ENCODE measurements at places on chromosomes 12 and 14.

GRCh38 chr14:96272777-96273473 lies 16.9 kb downstream of the BDKRB1 start:
- DNase-seq, result no peak

- no peak for DNase-seq
Observed at GRCh38 chr14:53640695-53641094, 315.9 kb downstream of the BMP4 start.

DNA sequence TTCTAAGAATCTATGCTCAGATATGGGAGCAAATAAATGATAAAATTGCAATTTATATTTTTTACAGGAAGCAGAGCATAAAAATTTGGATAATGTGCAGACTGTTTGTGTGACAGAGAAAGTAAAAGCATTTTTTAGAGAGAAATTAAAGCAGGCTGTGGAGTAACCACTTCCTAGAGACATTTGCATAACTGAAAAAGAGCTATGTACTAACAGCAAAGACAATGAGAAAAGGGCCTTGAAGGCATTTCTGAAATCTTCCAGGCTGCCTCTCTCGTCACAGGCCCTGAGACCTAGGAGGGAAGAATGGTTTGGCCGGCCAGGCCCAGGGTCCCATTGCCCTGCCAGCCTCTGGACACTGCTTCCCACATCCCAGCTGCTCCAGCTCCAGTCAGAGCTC lies 247.2 kb downstream of the ALX1 start:
- no peak for DNase-seq

- no peak for DNase-seq
Observed at GRCh38 chr14:95835121-95835730, 41.4 kb upstream of the TUNAR start.

- no peak for DNase-seq
Observed at GRCh38 chr14:39398382-39398781, 33.9 kb downstream of the FBXO33 start.

DNA sequence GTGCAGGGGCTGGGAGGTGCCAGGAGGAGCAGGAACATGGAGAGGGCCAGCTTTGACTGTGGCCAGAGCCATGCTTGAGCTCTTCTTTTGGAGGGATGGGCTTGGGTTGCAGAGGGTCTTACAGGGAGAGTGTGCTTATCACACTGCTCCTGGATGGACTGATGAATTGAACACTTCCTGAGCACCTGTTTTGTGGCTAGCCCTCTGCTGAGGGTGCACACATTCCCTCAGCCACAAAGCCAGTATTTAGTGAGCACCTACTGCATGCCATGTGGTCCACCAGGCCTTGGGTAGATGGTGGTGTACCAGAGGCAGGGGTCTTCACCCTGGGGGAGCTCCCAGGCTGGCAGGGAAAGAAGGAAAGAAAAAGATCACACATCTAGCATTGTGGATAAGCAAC lies 118.9 kb downstream of the SLC25A47 start:
- DNase-seq, result no peak

GRCh38 chr14:100138955-100139354 lies 20.5 kb downstream of the DEGS2 start:
- DNase-seq, result no peak

DNA sequence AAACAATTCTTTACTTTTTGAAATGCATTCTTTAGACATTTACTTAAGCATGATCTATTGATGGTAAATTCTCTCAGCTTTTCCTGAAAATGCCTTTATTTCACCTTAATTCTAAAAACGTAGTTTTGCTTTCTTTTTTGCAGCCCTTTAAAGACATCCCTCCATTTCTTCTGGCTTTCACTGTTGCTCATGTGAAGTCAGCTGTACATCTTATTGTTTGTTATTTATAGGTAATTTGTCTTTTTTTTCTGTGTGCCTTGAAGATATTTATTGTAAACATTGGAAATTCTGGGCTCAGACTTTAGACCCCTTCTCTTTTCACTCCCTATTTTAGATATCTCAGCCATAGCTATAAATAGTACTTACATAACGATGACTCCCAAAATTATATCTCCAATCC lies 70.4 kb downstream of the IFNG start:
- DNase-seq, result no peak

- no peak for DNase-seq
Observed at GRCh38 chr12:998020-998874, 7.2 kb downstream of the ERC1 start.

All from CD4-positive, alpha-beta T cell treated with Interleukin-15 for 1 hour (primary cell).